ENCODE measurements at places on chromosomes 4 and X.

DNA sequence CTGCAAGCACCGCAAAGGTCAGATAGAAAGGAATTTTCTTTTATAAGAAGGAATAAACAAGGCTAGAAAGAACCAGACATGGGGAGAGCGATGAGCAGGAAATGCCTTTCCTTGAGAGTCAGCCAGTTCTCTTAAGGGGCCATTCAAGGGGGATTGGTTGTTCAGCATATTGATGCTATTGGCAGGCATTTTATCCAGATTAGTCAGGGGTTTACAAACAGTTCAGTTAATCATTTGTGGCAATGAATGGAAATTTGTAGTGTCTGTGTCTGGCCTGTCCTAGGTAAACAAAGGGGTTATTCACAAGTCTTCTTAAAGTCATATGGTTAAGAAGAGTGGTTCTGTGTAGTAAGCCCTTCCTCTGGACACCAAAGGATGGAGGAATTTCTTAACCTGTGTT lies 184.7 kb upstream of the FRMPD4 start:
- no peak for DNase-seq

- DNase-seq: no peak
These were observed 246.3 kb downstream of the NDST4 start for GRCh38 chr4:114866901-114867670.

- DNase-seq: no peak
These were observed 914.8 kb upstream of the GRIA3 start for GRCh38 chrX:122269243-122269781.

GRCh38 chr4:163694385-163694784 lies 199.9 kb downstream of the TMA16 start:
- DNase-seq: no peak

DNA sequence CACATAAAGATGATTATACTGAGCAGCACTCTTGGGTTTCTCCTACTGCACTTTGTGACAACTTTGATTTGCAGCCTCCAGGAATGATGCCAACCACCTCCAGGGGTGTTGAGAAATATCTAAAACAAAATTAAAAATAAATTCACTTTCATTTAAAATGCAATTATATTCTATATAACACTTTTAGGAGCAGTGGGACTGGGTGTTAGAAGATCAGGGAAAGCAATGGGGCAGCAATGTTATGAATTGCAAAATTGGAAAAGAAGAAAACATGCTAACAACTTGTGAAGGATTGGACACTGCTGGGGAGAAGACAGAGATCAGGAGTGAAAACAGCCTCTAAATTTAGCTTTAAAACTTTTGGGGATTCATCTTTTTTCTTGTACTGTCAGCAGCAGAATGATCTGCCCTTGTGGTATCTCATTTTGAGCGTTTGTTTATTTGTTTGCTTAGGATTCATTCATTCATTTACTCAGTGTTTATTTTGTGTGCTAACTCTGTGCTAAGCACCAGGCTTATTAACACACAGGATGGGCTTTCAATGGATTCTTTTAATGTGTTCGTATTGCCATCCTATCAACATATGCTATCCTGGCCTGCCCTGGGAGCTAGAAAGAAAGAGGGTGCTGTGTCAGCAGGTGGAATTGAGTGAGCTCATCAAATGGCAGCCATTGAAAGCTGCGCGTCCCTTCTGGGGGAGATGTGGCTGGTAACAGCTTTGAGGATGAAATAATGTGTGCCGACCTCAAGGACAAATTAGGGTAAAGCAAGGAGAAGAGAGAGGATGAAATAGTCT lies 96.5 kb downstream of the FRMPD4 start:
- DNase-seq: no peak

GRCh38 chrX:130247996-130248395 lies 20.7 kb downstream of the ZNF280C start:
- no peak for DNase-seq

GRCh38 chr4:125013891-125014290 lies 300.9 kb upstream of the FAT4 start:
- no peak for DNase-seq

GRCh38 chr4:6076391-6076790 lies 58.2 kb upstream of the C4orf50 start:
- no peak for DNase-seq

DNA sequence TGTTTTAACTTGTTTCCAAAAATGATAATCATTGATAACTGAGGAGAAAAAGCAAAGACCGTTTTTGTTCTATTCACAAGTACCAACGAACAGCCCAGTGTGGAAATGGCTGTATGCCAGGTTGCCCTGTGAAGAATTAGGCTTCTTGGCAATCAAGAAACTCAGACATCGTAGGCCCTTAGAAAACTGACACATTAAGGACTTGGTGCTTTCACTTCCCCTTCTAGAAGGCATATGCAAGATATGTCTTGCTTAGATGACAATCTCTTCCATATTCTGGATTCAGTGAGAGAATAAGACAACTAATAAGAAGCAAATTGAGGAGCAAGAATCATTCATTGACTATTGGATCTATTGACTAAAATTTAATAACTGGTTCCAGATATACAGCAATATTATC lies 56.6 kb downstream of the ANAPC10 start:
- no peak for DNase-seq

DNA sequence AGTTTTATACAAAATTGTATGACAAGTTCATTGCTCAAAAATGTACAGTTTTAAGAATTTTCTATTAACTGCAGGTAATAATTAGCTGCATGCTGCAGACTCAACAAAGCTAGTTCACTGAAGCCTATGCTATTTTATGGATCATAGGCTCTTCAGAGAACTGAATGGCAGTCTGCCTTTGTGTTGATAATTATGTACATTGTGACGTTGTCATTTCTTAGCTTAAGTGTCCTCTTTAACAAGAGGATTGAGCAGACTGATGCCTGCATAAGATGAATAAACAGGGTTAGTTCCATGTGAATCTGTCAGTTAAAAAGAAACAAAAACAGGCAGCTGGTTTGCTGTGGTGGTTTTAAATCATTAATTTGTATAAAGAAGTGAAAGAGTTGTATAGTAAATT lies 131.0 kb downstream of the TET2 start:
- DNase-seq: no peak

- no peak for DNase-seq
These were observed 55.4 kb downstream of the HUWE1 start for GRCh38 chrX:53631156-53631555.

- DNase-seq: no peak
These were observed 112.1 kb downstream of the DHRSX start for GRCh38 chrX:2388669-2389068.

GRCh38 chrX:132737743-132738142 lies 220.7 kb downstream of the HS6ST2 start:
- DNase-seq: no peak

DNA sequence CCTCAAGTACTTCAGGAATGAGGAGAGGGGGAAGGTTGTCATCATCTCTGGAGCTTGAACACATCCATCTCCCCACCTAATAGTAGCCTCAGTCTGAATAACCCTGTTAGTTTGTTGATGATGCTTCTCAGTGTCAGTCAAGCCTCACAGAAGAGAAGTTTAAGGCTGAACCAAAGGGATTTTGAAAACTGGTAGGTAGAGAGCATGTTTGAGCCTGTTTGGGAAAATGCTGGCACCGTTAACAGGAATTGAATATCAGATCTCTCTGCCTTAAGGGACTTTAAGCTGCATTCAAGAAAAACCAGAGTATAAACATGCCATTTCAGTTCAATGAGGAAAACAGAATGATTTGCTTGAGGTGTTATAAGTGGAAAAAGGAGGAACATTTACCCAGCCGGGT lies 73.1 kb downstream of the MAPK10 start:
- no peak for DNase-seq

Data from stimulated activated CD8-positive, alpha-beta memory T cell treated with anti-CD3 and anti-CD28 coated beads, Interleukin-4, amount 100 ng/mL, for 1 hour (primary cell).